ENCODE measurements at places on chromosomes 5 and 9. TPM values are rescaled to one million over a fixed set of nuclear protein-coding genes. Genes with fewer than 3 reads are reported as not detected.

The MARCOL gene
- total RNA-seq = not detected

The TRIM52 gene
- 3.5 TPM for total RNA-seq

The ARL10 gene
- 3.4 TPM for total RNA-seq

The HCN1 gene
- not detected for total RNA-seq

The BRINP1 gene
- 2.5 TPM for total RNA-seq

The FOXD4L6 gene
- not detected for total RNA-seq

The DRD1 gene
- total RNA-seq = not detected

The PCA3 gene
- not detected for total RNA-seq

The CCL21 gene
- total RNA-seq = not detected

GRCh38 chr9:98092613-98092931, 26.4 kb downstream of the TRIM14 start:
- DNase-seq = no peak

- DNase-seq = no peak
These were observed 523 bp upstream of the WWC1 start for GRCh38 chr5:168290902-168291341.

DNA sequence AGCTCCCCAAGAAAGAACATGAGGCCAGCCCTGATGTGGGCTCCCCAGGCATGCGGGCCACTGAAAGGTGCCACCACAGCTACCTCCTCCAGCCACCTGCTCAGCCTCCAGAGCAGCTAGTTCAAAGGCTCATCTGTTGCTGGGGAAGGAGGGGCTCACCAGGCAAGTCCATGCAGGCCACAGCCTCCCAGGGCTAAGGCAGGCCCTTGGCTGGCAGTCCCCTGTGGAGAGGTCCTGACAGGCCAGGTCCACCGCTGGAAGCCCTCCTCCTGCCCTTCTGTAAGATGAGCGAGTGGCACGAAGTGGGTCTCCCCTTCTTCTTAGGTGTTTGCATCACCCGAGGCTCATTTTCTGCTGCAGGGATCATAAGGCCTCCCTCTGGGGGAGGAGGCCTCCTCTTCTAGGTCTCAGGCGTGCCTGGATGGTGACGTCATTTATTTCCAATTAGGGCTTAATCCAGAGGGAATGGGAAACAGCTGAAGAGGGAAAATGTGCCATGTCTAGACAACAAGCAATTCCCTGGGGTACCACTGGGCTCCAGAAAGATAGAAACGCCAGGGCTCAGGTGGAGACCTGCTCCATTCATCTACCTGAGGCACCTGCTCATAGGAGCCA, 91.6 kb downstream of the CFAP90 start:
- DNase-seq = no peak

DNA sequence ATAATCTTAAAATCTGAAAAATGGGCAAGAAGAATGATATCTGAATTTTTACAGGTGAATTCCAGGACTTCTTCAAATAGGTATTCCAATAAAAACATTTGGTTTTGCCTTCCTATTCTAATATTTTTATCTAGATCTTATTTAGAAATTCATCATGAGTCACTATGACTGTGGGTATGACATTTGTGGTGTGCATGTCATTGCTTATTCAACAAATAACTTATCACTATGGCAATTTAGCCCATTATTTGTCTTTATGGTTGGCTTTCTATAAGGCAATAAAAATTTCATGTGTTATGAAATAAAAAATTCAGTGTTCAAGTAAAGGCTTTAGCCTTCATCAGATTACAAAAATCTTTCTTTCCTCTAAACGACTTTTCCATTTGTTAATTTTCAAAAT, 1139.6 kb upstream of the NUDT12 start:
- DNase-seq = no peak

- no peak for DNase-seq
These were observed 320.7 kb downstream of the ASTN2 start for GRCh38 chr9:117093891-117094844.

GRCh38 chr9:109182940-109183798, 16.1 kb upstream of the FRRS1L start:
- no peak for DNase-seq

All from epithelial cell of proximal tubule (primary cell).